Cardiac fibroblast (primary cell): ENCODE measurements at places on chromosomes 16 and 17.

GRCh38 chr16:17557480-17557879 lies 86.7 kb upstream of the XYLT1 start:
- no peak for DNase-seq

DNA sequence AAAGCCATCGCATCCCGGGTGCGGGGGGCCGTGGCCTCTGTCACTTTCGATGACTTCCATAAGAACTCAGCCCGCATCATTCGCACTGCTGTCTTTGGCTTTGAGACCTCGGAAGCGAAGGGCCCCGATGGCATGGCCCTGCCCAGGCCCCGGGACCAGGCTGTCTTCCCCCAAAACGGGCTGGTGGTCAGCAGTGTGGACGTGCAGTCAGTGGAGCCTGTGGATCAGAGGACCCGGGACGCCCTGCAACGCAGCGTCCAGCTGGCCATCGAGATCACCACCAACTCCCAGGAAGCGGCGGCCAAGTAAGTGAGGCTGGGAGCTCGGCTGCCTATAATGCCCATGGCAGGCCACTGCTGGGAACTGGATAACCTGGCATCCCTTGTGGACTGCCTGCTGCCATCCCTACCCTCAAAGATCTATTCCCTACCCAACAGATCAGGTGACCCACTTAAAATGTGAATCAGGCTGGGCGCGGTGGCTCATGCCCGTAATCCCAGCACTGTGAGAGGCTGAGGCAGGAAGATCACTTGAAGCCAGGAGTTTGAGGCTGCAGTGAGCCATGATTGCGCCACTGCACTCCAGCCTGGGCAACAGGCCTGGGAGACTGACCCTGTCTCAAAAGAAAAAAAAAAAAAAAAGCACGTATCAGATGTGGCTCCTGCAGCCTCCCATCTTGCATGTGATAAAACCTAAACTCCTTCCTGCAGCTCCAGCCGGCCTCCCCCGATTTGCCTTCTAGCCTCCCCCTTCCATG lies 18.3 kb downstream of the CDIPT start:
- DNase-seq = peak; percentile 78

DNA sequence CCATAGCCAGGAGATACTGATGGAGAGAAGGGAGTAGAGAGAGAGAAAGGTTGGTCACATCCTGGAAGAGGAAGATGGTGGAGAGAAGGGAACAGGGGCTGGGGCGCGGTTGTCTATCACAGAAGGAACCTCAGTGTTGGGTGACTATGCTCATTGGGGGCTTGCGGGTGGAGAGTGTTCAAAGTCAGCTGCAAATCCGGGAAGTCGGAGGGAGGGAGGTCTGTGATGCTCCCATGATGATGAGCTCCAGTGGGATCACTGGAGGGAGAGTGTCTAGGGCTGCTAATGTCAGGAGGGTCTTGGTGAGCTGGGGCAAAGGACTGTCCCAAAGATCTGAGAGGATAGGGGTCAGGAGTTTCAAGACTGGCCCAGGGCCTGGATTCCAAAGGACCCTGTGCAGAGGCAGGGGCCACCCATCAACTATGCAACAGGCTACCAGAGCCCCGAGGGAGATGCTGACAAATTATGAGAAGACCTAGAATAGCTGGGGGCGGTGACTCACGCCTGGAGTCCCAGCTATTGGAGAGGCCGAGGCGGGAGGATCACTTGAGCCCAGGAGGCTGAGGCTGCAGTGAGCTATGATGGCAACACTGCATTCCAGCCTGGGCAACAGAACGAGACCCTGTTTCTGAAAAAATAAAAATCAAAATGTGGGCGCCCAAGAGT lies 2.6 kb downstream of the SPDYE4 start:
- DNase-seq = no peak

DNA sequence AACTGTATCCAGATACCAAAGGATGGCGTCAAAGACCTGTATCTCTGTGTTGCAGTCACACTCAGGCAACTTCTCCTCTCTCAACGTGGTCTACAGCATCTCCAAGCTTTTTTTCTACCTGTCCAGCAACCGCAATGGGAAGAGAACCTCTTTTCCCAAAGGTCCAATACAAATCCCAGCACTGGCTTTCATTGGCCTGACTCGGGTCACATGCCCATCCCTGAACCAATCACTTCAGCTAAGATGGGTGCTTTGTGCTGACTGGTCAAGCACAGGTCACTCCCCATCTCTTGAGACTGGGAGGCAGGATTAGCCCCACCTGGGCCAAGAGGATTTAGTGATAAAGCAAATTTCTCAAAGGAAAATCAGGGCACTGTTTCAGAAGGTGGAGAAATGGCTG lies 71.2 kb upstream of the C16orf82 start:
- no peak for DNase-seq

GRCh38 chr17:79948406-79948944 lies 87.2 kb downstream of the TBC1D16 start:
- no peak for DNase-seq

DNA sequence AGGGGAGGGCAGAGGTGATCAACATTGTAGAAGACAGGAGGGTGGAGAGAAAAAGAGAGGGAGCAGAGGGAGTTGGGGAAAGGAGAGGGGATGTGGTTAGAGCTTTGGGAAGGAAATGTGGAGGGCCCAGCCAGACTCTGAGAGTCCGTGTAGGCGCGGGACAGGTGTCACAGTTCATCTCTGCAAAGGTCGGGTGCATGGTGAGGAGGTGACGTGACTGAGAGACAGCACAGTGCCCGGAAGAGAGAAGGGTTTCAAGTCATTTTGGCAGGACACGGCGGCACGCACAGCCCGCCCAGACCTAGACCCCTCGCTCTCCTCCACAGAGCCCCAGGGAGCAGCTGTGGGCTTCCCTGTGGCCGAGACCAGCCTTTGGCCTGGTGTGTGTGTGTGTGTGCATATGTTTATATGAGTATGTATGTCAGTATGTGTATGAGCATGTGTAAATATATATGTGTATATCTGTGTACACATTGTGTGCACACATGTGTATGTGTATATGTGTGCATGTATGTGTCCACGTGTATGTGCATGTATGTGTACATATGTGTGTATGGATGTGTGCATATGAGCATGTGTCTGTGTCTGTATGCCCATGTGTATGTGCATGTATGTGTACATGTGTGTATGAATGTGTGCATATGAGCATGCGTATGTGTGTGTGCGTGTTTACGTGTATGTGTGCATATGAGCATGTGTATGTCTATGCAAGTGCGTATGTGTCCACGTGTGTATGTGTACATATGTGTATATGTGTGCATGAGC lies 104.6 kb downstream of the SEC14L1 start:
- DNase-seq = no peak

DNA sequence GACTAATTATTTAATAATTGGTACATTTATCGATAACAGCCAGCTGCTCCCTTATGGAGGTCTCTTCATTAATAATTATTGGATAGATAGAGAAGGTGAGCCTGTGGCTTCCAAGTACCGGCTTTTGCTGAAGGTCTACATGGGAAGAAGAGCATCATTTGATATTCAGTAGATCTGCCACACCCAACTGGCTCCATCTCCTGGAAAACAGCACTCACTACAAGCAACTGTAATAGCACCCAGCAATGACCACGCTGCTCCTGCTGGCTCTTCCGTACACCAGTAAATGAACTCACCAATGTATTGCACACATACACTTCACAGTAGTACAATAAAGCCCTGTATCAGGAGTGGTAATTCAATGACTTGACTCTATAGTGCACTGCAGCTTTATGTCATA lies 19.5 kb downstream of the MARVELD3 start:
- peak; percentile 53 for DNase-seq
